Ecto neural progenitor cell (in vitro differentiated cells): ENCODE measurements at places on chromosomes 4 and X.
A peak's percentile ranks its signal among the peaks of the same experiment; 100 is the strongest.

DNA sequence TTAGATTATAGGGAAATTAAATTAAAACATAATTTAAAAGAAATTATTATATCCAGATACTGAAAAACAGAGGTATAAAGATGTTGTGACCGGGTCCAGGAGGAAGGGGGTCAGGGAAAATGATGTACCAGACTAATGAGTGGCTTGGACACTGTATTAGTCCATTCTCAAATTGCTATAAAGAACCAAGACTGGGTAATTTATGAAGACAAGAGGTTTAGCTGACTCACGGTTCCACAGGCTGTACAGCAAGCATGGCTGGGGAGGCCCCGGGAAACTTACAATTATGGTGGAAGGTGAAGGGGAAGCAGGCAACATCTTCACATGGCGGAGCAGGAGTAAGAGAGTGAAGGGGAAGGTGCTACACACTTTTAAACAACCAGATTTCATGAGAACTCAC lies 3.4 kb upstream of the FAM9B start:
- no peak for DNase-seq

- no peak for DNase-seq
Measured at GRCh38 chr4:151678048-151678872, 82.5 kb downstream of the GATB start.

GRCh38 chr4:18917689-18918088 lies 896.1 kb upstream of the LCORL start:
- DNase-seq: no peak

DNA sequence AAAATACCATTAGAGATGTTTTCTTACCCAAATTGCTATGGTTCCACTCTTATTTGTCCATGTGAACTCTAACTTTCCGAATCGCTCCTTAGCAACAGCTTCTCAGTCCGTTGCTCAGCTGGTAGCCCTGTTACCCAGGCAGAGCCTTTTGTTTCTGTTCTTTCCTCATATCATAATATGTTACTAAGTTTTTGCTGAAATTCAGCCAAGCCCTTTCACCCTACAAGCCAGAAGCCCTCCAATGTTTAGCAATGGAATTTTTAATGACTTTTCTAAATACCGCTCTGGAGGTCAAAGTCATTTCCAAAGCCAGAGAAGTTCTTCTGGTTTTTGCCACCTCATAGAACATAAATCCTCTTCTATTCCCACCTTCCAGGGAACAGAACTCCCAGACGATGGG lies 1029.5 kb downstream of the C4orf33 start:
- no peak for DNase-seq

DNA sequence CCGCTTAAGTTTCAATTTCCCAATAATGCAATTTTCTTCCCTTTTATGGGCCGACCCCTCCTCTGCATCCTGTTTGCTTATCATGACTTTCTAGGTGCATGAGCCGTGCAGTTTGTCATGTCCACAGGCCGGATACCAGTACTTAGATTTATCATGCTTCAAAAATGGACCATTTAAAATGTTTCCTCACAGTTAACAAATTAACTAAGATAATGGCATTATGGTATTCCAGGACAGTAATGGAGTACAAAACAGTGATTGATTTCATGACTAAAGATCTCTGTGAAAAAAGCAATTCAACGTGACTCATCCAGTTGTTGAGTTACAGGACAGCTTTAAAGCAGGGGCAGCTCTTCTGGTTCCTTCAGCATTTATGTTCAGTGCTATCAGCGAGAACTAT lies 23.0 kb downstream of the SNX25 start:
- DNase-seq: no peak

DNA sequence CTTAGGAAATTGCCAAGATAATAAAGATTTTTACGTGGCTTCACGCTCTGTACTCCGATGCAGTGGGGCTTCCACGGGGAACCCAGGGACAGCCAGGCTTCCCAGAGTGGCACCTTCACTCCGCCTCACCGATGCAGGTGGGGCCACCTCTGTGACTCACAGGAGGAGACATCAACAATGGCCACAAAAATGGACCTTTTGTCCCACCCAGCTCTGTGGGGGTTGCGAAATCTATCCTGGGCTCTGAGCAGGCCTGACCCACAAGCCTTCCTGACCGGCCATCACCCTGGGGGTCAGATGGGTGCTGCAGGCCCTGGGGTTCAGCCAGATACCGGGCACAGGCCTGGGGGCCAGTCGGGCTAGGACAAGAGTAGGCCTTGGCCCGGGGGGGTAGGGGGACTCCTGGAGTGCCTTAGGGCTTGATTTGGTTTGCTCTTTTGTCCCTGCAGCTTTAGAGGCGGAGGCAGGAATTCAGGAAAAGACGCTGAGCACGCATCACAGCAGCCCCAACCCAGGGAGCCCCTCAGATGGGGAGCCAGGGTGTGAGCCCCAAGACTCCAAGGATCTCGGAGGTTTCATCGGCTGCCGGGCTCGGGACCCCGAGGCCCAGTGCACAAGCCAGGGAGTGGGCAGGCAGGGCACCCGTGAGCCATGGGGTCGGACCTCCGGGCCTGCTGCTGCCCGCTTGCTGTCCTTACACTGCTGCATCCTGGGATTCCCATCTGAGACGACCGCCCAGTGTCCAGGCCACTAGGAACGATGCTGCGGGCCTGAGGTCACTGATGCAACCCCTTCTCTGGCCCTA lies 136.5 kb upstream of the NKX1-1 start:
- no peak for DNase-seq

- DNase-seq: no peak
Measured at GRCh38 chr4:145281951-145282350, 101.6 kb upstream of the OTUD4 start.

- peak; percentile 86 for DNase-seq
Measured at GRCh38 chr4:1579001-1579900, 104.9 kb downstream of the FAM53A start.

- DNase-seq: no peak
Measured at GRCh38 chr4:127732623-127733328, 2.6 kb downstream of the SLC25A31 start.

- no peak for DNase-seq
Measured at GRCh38 chr4:147343692-147344091, 137.2 kb upstream of the EDNRA start.

DNA sequence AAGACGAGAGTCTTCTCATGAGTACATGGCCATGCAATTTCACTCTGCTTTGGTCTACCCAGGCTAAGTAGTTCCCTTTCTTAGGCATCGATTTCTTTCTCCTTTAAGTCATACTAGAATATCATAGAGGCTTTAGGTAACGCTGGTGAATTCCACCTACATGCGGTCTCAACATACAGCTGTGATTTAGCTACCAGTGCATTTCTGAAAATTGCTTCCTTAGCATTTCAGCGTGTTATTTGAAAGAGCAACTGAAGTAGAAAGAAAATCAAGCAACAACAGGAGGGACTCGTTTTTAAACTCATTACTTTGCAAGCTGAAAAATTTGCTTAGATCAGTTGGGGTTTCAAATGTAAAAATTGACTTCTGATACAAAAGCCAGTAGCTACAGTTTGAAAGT lies 48.1 kb upstream of the RASGEF1B start:
- no peak for DNase-seq

GRCh38 chr4:2256781-2257191 lies 5.1 kb downstream of the MXD4 start:
- no peak for DNase-seq

DNA sequence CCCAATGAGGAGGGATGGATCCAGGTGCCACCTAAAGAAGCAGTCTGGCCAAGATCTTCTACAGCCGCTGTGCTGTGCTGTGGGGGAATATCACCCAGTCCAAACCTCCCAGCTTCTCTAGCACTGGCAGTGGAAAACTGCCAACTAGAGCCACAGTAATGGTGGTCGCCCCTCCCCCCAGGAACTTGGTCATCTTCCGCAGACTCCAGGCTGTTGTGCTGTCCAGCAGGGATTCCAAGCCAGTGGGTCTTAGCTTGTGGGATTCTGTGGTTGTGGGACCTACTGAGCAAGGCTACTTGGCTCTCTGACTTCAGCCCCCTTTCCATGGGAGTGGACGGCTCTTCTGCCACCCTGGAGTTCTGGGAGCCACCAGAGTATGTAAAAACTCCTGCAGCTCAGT lies 18.2 kb downstream of the GPRASP1 start:
- no peak for DNase-seq

- DNase-seq: no peak
Measured at GRCh38 chrX:21840193-21840545, 752 bp downstream of the MBTPS2 start.

- no peak for DNase-seq
Measured at GRCh38 chr4:68658672-68659071, 11.8 kb downstream of the UGT2B15 start.

DNA sequence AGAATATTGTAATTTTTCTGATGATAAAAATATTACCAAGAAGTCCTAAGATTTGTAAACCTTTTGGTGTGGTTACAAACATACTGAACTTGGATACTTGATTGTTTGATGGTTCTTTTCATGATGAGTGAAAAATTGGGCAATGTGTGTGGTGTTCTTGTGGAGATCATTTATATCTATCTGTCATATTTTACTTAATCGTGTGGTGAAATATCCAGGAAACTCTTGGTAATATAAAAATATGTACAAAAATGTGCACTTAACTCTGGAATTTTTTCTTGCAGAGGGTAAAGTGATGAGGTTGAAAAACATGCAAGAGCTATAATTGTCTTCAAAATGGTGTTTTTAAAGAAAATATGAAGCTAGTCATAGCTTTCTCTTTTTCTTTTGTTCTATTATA lies 2.8 kb downstream of the DCUN1D4 start:
- DNase-seq: no peak

DNA sequence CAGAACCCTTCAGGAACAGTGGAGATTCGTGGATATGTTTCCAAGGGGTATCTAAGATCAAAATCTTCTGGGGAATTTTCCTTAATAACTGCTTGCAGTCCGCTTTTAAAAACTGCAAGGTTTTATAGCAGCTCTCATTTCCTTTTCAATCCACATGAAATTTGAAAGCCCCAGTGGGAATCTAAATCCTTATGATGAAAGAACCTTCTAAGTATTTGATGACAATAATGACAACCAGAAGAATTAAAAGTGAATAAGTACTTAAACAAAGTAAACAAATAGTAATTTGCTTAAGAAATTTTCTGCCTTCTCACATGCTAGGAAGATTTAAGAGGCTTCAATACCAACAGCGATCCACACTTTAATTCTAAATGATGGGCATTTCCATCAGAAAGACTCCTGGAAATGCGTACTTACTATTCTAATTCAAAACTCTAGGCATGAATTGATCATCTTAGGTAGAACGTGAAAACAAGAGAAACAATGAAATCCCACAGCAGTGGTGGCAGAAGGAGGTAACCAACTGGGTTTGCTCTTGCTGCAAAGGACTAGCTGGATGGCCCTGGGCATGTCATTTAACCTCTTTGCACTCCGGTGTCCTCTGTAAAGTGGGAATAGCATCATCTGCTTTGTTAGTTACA lies 37.6 kb upstream of the S100G start:
- no peak for DNase-seq

- DNase-seq: peak; percentile 84
Measured at GRCh38 chr4:38664706-38665401, 855 bp downstream of the KLF3 start.

DNA sequence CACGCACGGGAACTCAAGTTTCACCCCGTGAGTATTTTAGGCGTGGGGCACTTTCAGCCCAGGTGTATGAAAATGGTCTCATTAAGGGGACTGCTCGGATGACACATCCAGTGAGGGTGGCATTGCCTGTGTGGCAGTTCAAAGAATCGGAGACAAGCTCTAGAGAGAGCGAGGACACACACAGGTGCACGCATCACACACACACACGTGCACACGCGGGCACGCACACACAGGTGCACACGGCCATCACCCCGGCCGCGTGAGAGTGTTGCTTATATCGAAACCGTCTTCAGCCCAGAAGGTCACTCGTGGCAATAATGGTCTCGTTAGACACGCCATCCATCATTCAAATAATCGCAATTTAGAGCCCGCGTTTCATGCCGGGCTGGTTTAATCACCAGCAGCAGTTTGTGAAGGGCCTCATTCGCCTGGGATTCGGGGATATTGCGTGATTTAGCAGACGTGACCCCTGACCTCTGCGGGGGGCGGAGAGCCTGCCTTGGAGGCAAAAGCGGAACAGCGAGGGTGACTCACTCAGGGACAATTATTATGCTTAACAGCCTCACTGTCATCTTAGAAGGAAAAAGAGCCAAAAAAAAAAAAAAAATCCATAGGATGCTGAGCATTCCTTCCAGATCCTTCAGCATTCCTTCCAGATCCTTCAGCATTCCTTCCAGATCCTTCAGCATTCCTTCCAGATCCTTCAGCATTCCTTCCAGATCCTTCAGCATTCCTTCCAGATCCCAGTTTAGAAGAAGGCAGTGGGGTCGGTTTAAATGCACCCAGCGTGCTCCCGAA lies 89.4 kb upstream of the PPP2R3B start:
- no peak for DNase-seq

GRCh38 chrX:116618546-116618945 lies 155.8 kb upstream of the CT83 start:
- no peak for DNase-seq

DNA sequence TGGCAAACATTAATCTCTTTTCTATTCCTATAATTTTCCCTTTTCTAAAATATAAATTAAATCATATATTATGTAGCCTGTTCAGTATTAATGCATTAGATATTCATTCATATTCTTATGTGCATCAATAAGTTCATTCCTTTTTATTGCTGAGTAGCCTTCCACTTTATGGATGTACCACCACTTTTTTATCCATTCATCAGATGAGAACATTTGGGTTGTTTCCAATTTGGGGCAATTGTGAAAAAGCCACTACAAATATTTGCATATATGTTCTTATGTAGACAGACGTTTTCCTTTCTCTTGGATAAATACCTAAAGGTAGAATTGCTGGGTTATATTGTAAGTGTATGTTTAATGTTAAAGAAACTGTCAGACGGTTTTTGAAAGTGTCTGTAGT lies 79.4 kb upstream of the MAPK10 start:
- no peak for DNase-seq

DNA sequence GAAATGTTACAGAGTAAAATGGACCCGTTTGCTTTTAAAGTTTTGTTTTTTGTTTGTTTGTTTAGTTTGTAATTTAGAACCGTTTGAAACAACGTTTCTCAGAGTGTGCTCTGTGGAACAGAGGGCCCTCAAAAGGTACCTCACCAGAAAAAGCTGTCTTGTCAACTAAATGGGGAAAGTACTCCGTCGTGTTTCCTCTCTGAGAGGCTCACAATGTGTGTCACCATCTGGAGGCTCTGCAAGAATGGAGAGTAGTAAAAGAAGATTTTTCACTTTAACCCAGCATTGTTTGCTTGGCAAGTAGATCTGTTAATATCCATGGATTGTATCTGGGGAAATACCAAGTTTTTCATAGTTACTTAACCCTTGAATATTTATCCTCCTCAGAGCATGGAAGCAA lies 1.5 kb upstream of the ENPEP start:
- no peak for DNase-seq

- no peak for DNase-seq
Measured at GRCh38 chr4:147201016-147201415, 255.4 kb upstream of the TTC29 start.

DNA sequence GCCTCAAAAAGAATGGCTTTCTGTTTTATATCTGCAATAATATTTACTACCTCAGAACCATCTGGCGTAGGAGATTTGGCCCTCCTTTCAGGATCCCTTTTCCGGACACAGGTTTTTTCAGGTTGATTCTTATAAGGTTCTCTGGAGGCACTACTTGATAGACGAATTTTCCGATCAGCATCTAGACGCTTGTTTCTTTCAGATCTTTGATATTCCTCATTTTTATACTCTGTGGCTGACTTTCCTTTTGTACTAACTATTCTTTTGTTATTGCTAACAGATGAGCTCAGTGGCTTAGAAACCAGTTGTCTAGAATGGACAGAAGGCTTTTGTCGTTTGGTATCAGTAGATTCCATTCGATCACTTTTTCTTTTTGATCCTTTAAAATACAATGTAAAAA lies 12.4 kb downstream of the YTHDC1 start:
- DNase-seq: no peak

GRCh38 chr4:53589511-53589910 lies 1.8 kb downstream of the LNX1 start:
- DNase-seq: no peak

GRCh38 chr4:159018062-159018629 lies 84.7 kb upstream of the RAPGEF2 start:
- DNase-seq: no peak
